Chondrocyte (in vitro differentiated cells): ENCODE measurements at places on chromosomes 5 and 9. TPM values are rescaled to one million over a fixed set of nuclear protein-coding genes. Genes with fewer than 3 reads are reported as not detected.
A peak's percentile ranks its signal among the peaks of the same experiment; 100 is the strongest.

VCAN gene
- total RNA-seq: 250 to 737 TPM (median 710 TPM) in 3 replicates

SPINK4 gene
- total RNA-seq: not detected in 3 replicates

PCDHA9 gene
- total RNA-seq: 1.2 to 2.0 TPM (median 1.3 TPM) in 3 replicates

TAF1L gene
- 0.02 TPM in 1 of 3 replicates, not detected in the others for total RNA-seq

FTMT gene
- total RNA-seq: not detected in 3 replicates

SPATA31D4 gene
- not detected in 3 replicates for total RNA-seq

C9orf50 gene
- total RNA-seq: 0.30 to 0.39 TPM (median 0.38 TPM) in 3 replicates

- no peak for DNase-seq
These were observed 38.3 kb upstream of the TRMT10B start for GRCh38 chr9:37715260-37715659.

GRCh38 chr9:137828527-137829259 is 48.9 kb upstream of the CACNA1B start:
- DNase-seq: no peak

- DNase-seq: peak; percentile 88
These were observed 18.3 kb upstream of the TERT start for GRCh38 chr5:1312993-1313833.

GRCh38 chr5:179319741-179320281 is 25.4 kb downstream of the ADAMTS2 start:
- peak; percentile 63 for DNase-seq

GRCh38 chr9:4080921-4081895 is 218.7 kb downstream of the GLIS3 start:
- no peak for DNase-seq

- DNase-seq: no peak
These were observed 45.8 kb downstream of the THOC3 start for GRCh38 chr5:175922192-175922885.

DNA sequence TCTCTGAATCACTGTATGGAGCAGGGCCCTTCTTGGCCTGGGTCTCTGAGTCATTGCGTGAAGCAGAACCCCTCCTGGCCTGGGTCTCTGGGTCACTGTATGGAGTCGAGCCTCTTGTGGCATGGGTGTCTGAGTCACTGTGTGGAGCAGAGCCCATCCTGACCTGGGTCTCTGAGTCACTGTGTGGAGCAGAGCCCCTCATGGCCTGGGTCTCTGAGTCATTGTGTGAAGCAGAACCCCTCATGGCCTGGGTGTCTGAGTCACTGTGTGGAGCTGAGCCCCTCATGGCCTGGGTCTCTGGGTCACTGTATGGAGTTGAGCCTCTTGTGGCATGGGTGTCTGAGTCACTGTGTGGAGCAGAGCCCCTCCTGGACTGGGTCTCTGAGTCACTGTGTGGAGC is 94.0 kb upstream of the RAPGEF1 start:
- DNase-seq: no peak

- DNase-seq: no peak
These were observed 414.1 kb upstream of the MEF2C start for GRCh38 chr5:89297066-89297465.

DNA sequence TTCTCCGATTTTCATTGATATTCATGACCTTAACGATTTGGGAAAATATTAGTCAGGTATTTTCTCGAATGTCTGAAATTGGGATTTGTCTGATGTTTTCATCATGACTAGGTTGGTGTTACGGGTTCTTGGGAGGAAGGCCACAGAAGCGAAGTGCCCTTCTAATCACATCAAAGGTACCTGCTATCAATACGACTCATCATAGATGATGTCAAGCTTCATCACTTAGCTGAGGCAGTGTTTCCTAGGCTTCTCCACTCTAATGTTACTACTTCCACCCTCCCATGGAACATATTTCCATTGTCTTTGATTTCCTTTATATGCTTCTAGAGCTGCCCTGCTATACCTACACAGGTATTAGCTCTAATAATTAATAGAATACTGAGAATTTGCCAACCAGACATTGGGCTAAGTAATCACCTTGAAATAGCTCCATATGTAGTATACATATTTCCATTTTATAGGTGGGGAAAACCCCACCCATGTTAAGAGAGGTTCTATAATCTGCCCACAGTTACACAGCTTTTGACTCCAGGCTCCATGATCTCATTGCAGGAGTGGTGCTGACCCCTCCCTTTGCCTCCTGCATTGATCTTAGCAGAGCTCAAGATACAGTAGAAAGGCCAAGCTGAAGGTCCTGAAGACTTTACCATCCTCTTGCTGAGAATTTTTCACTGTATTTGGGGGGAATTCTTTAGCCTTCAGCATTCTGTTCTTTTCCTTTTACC is 238.6 kb upstream of the ADAMTSL1 start:
- no peak for DNase-seq

GRCh38 chr9:134341306-134341705 is 15.1 kb downstream of the RXRA start:
- no peak for DNase-seq

DNA sequence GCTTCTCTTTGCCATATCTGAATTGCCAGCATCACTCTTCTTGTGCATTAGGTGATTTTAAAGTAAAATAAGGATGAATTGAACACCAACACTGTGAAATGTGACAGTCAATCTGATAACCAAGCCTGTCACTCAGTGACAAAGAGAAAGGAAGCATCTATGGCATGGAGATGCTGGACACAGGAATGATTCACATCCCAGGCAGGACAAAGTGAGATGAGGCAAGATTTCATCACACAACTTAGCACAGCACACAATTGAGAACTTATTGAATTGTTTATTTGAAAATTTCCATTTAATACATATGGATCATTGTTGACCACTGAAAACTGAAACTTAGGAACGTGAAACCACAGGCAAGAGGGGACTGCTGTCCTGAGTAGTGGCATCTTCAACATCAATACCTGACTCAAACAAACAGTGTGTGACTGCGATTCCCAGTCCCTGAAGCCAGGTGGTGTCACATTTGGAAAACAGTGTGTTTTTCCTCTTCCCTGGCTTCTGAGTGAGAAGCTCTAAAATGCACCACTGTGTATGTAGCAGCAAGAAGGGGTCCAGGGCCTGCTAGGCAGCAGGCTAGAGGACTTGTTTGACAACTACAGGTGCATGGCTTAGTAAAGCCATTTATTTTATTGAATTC is 10.7 kb downstream of the GAPT start:
- DNase-seq: no peak

DNA sequence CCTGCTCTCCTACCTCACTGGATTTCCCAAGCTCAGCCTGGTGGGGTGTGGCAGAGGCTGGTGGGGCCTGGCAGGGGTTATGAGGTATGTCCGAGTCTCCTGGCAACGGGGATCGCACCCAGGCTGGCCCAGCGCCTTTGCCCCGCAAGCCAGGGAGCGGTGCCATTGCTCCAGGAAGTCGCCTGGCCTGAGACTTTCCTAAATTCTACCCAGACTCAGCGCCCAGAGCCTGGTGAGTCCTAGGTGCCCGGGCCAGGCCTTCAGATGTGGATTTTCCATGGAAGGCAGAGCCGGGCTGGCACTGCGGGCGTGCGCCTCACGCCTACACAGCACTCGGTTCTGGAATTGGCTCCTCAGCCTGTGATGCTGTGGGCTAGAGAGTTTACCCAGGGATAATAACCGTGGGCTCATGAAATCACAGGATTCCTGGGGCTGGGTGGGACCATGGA is 155.4 kb upstream of the COL5A1 start:
- peak; percentile 81 for DNase-seq

- no peak for DNase-seq
These were observed 508.2 kb downstream of the CDK5RAP2 start for GRCh38 chr9:120071760-120072159.

GRCh38 chr5:52809884-52810283 is 22.2 kb downstream of the ITGA1 start:
- no peak for DNase-seq

- peak; percentile 63 for DNase-seq
These were observed 87.3 kb upstream of the ADAMTS2 start for GRCh38 chr5:179432547-179432946.

GRCh38 chr5:59035681-59036080 is 452.8 kb downstream of the RAB3C start:
- no peak for DNase-seq

- DNase-seq: no peak
These were observed 60.5 kb downstream of the GLDC start for GRCh38 chr9:6584881-6585597.
